ENCODE measurements at places on chromosomes 3 and 15.

GRCh38 chr3:184755315-184755731 is 43.5 kb upstream of the MAGEF1 start:
- no peak for DNase-seq

- DNase-seq: peak; percentile 58
Measured at GRCh38 chr3:101377796-101378195, 57.4 kb upstream of the IMPG2 start.

GRCh38 chr3:140927279-140928069 is 14.2 kb upstream of the SLC25A36 start:
- DNase-seq: no peak

DNA sequence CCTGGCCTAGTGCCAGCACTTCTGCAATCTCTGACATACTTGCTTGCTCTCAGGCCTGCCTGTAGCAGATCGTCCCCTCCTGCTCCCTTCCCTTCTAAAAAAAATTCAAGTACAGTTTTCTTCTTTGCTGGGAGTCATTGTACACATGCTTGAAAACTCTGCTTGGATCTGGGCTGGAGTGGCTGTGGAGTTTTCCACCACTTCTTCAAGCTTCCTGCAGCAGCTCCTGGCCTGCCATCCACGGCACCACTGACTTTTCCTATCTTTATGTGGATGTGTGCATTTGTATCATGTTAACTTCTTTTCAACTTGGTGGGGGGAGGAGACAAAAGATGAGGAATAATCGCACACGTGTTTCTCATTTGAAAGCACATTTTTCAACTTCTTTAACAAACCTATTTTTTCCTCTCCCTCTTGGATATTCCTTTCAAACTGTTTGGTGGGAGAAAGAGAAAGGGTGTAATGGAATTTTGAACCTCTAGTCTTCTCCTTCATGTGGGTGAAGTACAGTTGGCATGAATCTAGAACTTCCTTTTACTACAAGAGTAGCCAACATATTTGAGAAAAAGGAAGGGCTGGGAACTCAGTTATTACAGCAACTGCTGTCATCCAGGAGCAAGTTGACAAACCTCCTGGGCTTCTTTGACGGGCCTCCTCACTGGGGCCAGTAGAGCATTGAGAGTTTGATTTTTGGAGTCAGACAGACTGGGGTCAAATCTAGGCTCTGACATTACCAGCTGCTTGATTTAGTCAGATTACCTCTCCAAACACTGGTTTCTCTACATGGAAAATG is 61.2 kb upstream of the LRTM1 start:
- DNase-seq: no peak

DNA sequence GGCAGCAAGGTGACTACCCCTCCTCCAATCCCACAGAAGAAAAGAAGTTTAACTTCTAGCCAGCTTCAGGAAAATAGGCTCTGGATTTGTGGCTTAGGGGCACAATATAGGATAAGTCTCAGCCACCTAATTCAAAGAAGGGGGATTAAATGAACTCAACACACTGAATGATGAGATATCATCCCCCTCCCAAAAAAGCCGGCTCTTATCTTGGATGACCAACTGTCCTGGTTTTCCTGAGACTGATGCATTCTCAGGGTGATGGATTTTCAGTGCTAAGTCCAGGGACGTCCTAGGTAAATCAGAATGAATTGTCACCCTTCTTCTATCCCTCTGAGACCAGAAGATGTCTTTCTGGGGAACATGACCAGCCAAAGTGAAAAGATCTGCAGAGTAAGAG is 487.0 kb upstream of the PROK2 start:
- DNase-seq: no peak

DNA sequence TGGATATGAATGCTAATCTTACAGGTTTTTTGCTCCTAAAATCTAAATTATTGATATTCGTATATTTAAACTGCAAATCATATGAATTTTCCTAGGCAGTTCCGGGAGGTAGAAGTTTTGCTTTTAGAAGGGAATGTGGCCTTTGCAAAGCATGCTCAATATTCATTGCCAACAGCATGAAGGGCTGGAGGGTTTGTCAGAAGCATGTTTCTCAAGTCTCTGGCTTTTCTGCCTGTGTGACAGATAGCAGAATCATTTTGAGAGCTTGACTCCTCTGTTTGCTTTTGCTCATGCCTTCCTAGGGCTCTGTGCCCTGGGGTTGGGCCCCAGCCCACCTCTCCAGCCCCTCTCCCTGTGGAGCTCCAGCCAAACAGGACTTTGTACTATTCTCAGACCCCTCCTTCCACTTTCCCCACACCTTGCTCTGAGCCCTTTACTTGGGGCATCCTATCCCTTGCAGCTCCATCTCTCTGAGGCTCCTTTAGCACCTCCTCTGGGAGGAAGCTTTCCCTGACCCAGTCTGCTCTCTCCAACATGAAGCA is 91.3 kb downstream of the ARNT2 start:
- DNase-seq: no peak

DNA sequence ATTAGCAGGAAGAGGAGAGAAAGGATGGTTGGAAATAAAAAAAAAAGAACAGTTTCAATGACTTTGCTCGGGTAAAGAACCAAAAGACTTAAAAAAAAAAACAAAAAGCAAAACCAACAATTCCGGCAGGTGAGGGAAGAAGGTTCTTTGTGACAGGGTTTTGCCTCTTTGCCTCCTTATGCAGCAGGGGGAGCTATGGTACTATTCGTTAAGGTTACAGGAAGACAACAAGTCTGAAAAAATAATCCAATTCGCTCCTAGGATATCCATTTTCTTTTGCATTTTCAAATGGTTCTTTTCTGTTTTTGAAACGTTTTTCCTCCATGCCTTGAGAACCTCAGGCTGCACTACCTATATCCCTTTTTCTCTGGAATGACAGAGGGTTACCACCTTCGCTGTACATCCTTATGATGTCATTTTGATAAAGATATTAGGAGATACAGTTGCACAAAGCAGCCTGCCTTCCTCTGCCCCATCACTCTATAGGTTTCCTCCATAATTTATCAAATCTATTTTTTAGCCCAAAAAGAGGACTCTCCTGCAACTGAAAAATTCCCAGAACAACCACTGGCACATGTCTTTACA is 55.0 kb downstream of the CFAP20DC start:
- DNase-seq: peak; percentile 53

DNA sequence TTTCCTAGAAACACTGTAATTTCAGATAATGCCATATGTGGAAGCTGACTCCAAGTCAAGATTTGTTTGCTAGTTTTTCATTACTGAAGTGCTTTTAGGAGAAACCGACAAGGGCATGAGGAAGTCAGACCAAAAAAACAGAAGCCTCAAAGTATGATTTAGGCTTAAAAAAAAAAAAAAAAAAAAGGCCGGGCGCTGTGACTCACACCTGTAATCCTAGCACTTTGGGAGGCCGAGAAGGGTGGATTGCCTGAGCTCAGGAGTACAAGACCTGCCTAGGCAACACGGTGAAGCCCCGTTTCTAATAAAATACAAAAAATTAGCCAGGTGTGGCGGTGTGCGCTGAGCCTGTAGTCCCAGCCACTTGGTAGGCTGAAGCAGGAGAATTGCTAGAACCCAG is 11.6 kb downstream of the RPL15 start:
- no peak for DNase-seq

- no peak for DNase-seq
Measured at GRCh38 chr15:77181305-77182074, 110.6 kb upstream of the TSPAN3 start.

DNA sequence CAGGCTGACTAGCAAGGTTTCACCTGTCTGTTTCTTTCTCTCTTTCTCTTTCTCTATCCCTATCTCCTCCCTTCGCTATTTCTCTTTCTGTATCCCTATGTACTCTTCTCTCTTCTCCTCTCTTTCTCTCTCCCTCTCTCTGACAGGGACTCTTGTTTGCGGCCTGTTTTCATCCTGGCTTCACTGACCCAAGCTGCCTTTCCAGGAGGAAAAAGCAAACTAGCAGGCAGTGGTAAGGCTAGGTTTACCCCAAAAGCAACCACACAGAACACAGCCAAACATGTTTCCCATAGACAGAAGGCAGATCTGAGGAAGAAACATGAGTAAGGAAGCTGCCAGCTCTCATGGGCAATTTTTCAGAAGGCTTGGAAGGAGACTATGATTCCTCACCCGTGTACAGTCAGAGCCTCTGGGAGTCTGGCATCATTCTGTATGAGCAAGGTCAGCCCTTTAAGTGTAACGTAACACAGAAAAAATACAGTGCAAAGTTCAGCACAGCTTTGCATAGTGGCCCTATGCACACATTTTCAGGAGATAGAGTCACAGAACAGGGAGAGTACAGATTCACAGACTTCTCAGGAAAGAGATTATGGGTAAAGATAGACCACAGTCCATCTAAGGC is 61.0 kb downstream of the OCA2 start:
- no peak for DNase-seq

Data from A172 (cell line).